ENCODE measurements at places on chromosomes 3 and 15.
A peak's percentile ranks its signal among the peaks of the same experiment; 100 is the strongest.

DNA sequence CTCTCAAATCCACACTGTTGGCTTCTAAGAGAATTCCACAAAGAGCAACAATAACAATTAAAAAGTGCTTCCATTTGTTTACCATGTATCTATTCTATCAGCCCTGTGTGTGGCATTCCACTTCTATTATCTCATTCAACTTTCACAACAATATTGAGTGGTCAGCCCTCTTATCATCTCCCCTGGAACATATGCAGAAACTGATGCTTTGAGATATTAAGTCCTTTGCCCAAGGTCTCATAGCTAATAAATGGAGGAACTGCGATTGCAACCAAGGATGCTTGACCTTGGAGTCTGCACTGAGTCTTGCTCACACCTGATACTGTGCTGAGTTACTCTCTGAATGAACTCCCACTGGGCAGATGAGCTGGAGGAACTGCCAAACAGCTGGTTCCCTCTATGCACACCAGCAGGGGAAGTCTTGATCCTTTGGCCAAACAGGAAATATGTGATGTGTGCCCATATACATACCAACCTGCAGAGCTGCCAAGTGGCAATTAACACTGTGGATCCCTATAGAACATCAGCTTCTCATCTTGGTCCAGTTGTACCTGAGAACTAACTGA lies 144.7 kb upstream of the WNT5A start:
- DNase-seq = no peak

DNA sequence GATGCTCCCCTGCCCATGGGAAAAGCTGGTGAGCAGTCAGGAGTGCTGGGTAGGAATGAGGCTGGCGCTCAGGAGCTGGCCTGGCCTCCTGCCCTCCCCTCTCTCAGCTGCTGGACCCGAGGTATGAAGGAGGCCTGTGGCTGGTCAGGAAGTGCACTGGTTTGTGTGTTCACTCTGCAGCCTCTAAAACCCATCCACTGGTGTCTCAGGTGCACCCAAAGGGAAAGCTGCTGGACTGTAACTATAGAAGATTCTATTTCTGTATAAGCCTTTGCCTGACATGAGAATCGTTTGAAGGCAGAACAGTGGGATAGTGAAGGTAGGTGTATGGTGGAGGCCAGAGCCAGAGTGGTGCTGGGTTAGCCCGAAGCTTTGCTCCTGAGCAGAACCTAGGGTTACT lies 5.7 kb upstream of the CPNE9 start:
- no peak for DNase-seq

- DNase-seq = no peak
These were observed 28.5 kb upstream of the PDE8A start for GRCh38 chr15:84953136-84953535.

DNA sequence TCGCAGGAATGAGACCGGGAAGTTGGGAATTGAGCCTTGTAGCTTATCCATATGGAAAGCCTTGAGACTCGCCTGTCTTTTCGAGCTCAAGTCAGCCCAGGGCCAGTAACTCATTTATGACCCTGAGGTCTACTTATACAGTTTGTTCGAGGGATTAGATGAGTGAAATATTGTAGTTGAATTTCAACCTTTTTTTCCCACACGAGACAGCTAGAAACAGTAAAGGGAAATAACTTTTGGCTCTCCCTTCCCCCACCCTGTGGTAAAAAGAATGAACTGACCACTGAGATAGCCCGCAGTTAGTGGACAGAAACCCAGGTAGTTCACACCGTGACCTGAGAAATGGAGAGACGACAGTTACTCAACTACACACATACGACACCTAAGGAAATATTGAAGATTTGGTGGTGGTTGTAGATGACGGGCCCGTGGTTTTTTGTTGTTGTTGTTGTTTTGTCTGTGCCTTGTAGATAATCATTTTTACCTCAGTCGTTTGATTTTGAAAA lies 841 bp downstream of the EIF3J start:
- DNase-seq = peak; percentile 56

GRCh38 chr3:143895805-143896204 lies 47.5 kb upstream of the SLC9A9 start:
- DNase-seq = no peak

DNA sequence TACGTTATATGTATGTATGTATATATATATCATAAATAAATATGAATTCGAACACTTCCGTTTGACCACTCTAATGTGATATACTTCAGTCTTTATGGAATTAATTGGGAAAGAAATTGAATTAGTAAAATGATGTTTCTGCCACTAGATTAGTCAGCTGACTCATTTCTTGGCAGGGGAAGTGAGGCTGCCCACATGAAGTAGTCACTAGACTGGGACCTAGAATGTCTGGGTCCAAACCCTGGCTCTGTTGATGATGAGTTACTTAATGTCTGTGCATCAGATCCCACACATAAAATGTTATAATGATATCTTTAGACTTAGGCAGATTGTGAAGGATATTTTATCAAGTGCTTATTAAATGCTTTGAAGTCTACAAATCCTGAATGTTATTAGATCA lies 27.4 kb upstream of the ARL14 start:
- no peak for DNase-seq

DNA sequence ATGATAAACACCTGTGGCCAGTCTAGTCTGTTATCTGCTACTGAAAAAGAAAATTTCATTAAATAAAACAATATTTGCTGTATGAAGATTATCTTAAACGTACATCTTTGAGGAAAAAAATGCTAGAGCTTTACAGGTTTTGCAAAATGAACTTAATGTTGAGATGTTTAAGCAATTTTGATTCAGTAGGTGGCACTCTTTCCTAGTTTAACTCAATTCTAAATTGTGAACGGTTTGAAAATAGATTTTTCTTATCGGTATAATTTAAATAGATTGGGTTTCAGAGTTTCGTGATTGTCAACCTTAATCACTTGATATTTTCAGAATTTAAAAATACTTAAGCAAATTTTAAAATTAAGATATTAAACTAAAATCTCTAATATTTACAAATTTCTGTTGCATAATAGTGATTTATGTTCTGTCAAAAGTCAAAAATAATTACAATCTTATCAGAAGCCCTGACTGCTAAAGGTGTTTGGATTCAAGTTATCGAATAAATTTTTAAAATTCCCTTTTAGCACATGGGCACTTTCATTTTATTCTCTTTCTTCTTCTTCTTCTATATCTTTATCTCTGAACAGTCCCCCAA lies 7.0 kb upstream of the RNF111 start:
- peak; percentile 51 for DNase-seq

- DNase-seq = no peak
These were observed 107.1 kb downstream of the OXSM start for GRCh38 chr3:25897019-25897418.

DNA sequence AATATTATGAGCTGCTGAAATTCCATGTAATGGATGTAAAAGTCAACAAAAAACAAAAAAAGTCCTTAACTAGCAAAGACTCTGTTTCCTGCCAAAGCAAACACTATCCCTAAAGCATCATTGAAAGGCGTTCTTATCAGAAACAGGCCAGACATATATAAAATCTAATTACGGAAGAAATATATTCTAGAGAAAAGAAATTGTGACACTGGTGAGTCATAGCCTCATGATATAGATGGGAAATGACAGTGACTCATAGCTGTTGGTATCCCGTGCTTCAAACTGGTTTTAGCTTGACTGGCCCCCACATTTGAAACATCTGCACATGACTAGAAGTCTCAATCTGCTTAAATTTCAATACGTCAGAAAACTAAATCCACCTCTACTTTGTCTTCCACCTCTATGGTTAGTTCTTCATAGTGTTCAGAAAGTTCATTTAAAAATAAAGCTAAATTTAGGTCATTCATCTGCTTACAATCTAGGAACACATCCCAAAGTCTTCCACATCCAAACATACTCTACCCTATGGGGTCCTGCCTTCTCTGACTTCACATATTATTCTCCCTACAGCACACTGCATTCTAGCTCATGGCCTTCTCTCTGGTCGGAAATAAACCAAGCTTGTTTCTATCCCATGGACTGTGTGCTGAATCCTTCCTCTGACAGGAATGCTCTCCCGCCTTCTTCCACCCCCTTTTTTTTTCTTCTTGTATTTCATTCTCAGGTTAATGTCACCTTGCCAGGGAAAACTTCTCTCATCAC lies 456.3 kb upstream of the ARRDC4 start:
- no peak for DNase-seq

DNA sequence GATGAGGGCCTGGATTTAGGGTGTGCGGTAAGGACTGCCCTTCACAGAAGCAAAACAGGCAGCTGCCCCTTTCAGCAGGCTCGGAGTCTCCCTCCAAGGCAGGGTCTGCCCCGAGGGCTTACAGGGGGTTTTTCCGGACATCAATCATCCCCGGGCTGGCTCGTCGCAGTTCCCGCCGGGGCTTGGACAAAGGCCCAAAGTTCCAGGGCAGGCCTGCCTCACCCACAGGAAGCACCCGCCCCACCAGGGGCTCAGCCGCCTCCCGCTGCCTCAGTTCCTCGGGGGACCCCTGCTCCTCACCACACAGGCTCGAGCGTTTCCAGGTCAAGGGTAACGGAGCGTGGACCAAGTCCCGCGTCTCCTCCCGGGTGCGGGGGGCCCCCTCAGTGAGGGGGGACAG lies 27.0 kb downstream of the KIF7 start:
- DNase-seq = no peak

- DNase-seq = no peak
These were observed 43.3 kb upstream of the SIAH2 start for GRCh38 chr3:150806185-150806835.

DNA sequence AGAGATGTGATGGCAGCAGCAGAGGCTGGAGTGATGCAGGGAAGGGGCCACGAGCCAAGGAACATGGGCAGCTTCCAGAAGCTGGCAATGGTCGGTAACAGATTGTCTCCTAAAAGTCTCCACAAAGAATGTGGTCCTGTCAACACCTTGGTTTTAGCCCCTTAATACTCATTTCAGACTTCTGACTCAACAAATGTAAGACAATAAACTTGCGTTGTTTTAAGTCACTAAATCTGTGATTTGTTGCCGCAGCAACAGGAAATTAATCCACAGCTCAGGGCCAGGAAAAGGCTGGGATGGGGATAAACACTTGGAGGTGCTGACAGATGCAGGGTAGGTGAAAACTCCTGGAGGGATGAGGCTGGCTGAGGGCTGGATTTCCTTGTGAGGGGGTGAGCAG lies 69.9 kb downstream of the OXNAD1 start:
- DNase-seq = no peak

DNA sequence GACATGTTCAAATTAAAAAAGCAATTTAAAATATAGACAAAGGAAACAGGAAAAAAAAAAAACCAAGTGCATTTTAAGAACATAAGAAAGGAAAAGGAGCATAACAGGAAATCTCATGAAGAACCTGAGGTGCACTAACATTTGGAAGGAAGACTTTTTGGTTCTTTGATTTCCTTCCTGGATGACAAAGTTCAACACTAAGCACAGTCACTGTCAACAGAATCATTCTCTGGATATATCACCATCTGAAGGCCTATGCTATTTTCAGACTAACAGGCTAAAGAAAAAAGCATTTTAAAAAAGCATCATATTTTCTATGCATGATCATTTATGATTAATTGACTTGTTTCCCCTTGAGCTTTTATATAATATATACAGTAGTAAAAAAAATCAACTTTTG lies 349.6 kb downstream of the PLCL2 start:
- no peak for DNase-seq

- DNase-seq = no peak
These were observed 308.1 kb upstream of the RASGRP1 start for GRCh38 chr15:38872732-38873131.

- no peak for DNase-seq
These were observed 270.2 kb upstream of the TOPAZ1 start for GRCh38 chr3:43971486-43971885.

DNA sequence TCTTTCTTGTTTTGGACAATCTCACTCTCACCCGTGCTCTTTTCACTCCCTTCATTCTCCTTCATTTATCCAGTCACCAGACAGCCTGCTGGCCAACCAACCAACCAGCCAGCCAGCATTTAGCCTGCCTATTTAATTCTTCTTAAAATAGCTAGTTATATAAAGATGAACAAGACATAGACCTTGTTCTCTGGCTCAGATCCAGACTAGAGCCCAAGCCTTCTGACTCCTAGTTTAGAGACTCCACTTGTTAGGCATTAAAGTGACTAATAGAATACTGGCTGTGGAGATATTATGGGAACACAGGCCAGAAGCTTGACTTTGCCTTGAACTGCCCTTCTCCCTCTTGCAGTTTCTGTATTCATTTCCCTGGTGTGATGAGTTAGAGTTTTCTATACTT lies 215.3 kb upstream of the THRB start:
- DNase-seq = no peak

- no peak for DNase-seq
These were observed 602.2 kb downstream of the FOXP1 start for GRCh38 chr3:70981231-70981880.

DNA sequence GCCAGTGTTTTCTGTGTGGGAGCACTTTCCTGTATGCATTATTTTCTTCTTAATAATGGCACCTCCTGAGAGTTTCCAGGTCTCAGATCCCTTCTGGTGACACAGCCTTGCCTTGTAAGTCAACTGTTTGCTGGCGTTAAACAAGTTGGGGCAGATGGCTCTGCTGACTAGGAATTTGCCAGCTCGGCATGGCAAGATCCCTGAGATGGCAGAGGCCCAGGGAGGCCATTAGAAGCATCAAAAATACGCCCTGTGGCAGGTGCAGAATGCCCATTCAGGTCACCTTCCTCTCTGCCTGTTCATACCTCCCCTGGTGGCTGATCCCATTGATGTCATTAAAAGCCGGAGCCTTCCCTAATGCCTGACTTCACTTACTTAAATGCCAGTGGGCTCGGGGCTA lies 320.9 kb upstream of the CTDSPL start:
- DNase-seq = no peak

GRCh38 chr15:66842710-66843441 lies 140.8 kb downstream of the SMAD6 start:
- DNase-seq = no peak

DNA sequence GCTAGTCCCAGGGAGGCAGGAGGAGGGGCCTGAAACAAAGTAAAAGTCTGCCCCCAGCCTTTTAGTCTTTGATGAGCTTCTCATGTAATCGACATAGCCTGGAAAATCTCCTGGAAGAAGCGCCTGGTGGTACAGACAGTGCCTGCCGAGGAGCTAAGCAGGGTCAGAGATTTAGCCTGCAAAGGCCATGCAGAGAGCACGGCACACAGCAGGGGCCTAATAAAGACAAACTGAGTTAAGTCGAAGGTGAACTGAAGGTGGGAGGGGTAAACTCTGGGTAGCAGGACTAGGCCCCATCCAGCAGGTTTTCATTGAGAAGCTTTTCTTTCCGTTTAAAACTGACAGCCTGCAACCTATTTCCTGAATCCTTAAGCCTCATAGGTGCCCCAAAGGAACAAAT lies 115.5 kb upstream of the ABHD17C start:
- DNase-seq = no peak

- DNase-seq = no peak
These were observed 264.3 kb downstream of the LRTM1 start for GRCh38 chr3:54663501-54664011.

DNA sequence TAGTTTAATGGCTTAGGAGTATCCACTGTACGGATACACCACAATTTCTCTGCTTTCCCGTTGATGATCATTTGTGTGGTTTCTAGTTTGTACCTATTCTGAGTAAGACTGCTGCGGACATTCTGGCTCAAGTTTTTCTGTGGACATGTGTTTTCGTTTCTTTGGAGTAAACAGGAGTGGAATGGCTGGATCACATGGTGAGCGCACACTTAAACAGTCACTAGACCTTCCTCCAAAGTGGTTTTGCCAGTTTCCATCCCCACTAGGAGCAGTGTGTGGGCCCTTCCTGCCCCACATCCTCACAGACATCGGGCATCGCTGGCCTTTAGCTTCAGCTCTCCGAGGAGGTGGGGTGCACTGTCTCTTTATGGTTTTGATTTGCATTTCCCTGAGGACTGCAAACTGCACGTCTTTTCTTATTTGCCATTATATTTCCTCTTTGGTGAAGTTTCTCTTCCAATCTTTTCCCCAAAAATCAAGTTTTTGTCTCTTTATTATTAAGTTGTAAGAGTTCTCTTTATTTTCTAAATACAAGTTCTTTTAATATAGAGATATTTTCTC lies 94.1 kb downstream of the VGLL4 start:
- no peak for DNase-seq

Data from CD4-positive, alpha-beta memory T cell (primary cell).